ENCODE measurements at places on chromosomes 7 and 10.

DNA sequence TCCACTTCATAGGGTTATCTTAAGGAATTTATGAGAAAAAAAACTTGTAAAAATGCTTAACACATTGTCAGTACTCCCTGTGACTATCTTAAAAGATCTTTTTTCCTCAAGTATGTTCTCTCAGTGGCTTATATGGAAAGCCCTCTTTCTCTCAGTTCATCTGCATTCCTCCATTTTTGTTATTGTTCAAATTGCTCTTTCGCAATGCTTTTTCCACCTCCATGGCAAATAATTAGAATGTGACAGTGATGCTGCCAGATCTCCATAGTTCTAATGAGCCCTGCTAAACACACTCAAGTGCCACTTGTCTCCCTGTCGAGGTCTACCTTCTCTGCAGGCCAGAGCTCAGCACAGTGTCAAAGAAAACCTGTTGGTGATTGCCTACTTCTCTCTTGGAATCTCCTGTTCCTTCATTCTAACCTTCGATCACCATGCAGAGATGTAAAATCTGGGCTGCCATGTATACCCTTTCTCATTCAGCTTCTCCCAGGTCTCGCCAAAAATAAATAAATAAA lies 37.2 kb upstream of the ABCB5 start:
- DNase-seq = no peak

DNA sequence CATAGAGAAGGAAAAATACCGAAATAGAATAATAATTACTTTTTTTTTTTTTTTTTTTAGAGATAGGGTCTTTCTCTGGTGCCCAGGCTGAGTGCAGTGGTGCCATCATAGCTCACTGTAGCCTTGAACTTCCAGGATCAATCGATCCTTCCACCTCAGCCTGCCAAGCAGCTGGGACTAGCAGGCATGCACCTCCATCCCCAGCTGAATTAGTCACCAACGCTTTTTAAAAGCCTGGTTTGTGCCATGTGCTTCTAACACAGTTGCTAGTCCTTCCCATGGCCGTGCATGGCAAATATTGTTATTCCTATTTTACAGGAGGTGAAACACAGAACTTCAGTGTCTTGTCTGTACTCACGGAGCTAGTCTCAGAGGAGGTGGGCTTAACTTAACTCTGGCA lies 23.2 kb downstream of the LYZL2 start:
- DNase-seq = no peak

DNA sequence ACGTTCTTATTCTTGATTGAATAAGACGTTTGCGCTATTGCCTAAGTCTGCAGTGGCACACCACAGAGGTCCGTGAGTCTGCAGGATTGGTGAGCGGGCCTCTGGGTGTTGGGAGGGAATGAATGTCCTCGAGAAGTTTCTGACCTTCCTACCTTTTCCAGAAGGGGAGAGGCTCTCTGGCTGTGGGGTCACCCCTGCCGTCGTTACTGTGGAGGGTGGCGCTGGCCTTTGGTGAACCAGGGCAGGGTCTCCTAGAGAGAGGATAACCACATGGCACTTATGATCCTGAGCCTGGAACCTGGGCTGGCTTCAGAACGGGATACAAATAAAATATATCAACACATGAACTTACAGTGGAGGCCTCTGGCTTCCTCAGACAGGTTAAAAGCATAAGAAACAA lies 13.8 kb downstream of the IL15RA start:
- no peak for DNase-seq

GRCh38 chr7:83835424-83835823 lies 186.5 kb upstream of the SEMA3E start:
- DNase-seq = no peak

GRCh38 chr10:17730667-17731066 lies 21.3 kb upstream of the TMEM236 start:
- DNase-seq = no peak

- DNase-seq = no peak
Observed at GRCh38 chr7:1999278-1999984, 233.3 kb downstream of the MAD1L1 start.

DNA sequence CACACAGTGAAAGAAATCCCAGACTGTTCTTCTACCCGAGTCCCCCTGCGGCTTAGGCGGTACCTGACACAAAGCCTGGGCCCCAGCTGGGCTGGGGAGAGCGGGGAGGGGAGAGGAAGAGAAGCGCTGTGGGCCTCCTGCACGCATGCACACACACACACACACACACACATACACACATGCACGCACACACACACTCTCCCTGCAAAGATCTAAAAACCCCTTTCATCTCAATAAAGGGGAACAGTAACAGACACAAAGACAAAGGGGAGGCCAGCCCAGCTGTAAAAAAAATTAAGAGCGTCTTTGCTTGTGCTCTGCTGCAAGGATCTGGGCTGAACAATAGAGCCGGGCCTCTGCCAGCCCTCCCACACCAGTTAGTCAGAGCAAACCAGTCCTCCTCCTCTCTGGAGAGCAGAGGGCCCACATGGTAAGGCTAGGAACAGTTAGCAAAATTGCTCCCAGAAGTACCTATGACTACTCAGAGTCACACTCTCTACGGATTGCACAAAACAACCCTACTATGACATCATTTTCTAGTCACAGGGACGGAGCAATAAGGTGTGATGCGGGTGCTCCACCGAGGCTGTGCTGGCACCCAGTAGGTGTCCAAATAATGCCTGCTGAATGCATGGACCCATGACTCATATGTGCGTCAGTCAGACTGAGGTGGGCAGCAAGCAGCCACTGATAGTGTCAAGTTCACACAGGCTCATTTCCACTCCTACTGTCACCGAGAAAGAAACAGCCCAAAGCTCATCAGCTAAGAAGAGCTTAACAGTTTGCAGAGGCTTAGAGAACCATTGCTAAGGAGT lies 9.2 kb downstream of the ITPRIP start:
- peak; percentile 44 for DNase-seq

- DNase-seq = no peak
Observed at GRCh38 chr7:113856010-113856409, 62.8 kb downstream of the PPP1R3A start.

- no peak for DNase-seq
Observed at GRCh38 chr10:101761226-101761625, 14.7 kb downstream of the FGF8 start.

GRCh38 chr7:24980534-24981170 lies 674 bp upstream of the OSBPL3 start:
- DNase-seq = no peak

DNA sequence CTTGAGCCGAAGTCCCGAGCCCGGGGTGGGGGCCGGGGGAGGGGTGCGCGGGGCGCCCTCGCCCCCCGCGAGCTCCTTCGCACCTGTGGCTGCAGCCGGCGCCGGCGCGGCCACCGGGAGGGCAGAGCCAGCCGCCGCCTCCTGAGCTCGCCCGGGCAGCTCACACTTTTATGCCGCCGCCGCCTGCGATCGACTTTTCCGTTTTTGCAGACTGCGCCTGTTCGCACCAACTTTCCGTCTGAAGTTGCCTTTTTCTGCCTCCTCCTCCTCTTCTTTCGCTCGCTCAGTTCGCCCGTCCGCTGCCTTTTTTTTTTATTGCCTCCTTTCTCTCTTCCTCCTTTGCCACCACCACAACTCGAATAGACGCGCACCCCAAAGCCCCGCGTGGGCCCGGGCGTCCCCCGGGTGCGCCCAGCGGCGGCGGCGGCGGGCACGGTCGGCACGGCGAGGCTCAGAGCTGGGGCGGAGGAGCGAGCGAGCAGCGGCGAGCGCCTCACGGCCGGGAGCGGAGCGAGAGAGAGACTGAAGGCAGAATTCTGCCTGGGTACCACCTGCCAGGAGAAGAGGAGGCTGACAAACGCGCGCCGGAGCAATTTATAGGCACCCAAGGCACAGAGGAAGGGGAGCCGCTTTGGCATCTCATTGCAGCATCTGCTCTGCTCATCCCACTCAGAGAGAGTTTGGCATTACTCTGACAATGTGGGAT lies at the start of gene C1QL3:
C1QL3 (minus strand) TSS at position 569 of the 706 bp plus-strand sequence. CDS start 814 bp downstream, outside the sequence.
- no peak for DNase-seq

- no peak for DNase-seq
Observed at GRCh38 chr10:3225561-3225960, 53.0 kb upstream of the PITRM1 start.

DNA sequence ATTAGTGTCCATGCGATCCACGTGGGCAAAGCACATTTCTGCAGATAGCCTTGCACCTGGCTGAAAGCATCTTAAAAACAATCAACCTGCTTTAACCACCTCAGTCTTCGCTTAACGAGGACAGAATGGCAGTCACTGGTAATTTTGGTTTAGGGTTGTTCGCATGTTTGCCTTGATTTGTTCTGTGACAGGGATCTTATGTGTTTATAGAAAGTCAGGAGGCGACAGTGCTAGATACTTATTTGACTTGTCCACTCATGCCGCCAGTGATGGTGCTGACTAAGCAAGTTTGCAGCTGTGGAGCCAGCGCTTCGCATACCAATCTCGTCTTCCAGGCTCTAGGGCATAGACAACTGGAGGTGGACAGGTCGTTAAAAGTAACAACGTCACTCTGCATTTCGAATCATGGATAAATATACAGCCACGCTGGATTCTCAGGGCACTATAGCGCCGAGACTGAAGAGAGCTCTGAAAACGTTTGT lies 1.2 kb upstream of the TMEM243 start:
- DNase-seq = no peak

- no peak for DNase-seq
Observed at GRCh38 chr7:121620206-121620605, 224.1 kb upstream of the FAM3C start.

DNA sequence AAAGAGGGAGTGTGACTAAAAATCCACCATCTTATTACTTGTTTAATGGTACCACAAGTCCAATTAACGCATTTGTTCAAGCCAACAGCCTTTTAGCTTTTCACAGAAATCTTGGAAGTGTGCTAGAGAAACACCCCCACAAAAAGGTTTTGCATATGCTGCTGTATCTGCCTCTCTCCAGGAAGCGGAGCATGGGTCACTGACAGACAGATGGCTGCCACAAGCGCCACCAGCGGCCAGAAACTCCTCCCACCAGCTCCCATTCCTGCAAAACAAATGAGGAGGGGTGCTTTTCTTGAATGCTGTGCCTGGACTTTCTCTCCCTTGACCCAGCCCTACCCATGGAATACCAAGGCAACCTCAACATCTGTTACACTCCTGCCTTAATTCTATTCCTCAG lies 176.3 kb upstream of the LRGUK start:
- no peak for DNase-seq

DNA sequence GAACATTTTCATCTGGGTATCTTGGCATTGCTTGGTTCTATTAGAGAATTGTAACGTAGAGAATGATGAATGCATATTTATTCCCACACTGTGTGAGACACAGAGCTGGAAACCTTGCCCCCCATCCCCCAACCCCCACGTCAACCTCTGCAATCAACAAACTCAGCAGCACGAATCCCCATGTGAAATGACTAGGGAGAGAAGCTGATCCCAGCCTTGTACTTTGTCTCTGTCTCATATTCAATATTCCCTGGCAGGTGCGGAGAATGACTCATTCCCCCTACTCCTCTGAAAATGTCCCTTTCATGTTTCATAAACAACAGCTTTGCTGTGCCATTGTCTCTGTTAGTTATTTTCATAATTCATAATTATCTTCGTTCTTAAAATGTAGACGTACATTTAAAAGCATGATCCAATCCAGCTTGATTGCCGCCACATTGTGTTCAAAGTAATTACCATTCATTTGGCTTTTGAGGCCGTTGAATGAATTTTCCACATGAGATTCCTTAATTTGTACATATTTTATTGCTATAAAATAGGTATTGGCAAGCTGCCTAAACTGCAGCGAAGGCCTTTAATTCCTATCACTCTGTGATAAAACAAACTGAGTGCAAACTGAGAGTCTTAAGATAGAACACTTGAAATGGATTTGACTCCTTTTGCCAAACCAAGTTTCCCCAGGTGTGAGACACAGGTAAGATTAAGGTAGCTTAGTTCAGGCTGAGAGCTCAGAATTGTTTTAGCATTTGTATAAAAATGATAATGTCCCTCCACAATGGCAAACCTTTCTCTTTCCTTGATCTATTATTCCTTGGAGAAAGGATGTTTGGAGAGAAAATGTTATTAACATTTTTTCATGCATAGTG lies 920.2 kb downstream of the TYW1 start:
- no peak for DNase-seq

DNA sequence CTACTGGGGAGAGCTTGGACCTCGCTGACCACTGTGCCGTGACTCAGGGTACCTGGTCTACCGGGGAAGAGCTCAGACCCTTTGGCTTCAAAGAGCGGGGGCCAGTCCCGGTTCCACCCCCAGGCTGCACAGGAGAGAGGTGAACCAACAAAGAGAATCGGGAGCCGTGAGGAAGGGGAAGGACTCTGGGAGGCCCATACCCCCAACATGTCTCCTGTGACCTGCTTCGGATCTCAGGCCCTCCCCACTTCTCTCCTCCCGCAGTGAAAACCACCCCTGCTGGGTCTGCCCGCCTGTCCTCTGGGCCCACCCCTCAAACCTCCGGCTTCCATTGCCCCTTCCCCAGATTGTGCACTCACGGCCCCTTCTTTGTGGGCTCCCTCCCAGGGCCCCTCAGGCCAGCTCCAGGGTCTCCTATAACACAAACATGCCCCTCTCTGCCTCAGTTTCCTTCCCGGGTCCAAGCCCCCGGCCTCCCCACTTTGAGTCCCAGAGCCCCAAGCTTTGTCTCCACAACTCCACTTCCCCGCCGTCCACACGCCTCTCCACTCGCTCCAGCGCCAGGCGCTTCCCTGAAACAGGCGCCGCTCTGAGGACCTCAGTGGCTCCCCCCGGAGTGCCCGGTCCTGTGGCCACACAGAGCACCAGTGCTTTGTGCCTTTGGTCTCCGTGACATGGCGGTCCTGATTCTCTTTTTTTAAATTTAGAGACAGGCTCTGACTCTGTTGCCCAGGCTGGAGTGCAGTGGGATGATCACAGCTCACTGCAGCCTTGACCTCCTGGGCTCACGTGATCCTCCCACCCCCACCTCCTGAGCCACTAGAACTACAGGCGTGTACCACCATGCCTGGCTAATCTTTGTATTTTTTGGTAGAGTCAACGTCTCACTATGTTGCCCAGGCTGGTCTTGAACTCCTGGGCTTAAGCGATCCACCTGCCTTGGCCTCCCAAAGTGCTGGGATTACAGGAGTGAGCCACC lies 7.5 kb upstream of the INTS1 start:
- no peak for DNase-seq

- DNase-seq = no peak
Observed at GRCh38 chr10:61821153-61821552, 80.3 kb upstream of the ARID5B start.

GRCh38 chr7:112897839-112898431 lies 107.7 kb upstream of the TMEM168 start:
- DNase-seq = no peak

DNA sequence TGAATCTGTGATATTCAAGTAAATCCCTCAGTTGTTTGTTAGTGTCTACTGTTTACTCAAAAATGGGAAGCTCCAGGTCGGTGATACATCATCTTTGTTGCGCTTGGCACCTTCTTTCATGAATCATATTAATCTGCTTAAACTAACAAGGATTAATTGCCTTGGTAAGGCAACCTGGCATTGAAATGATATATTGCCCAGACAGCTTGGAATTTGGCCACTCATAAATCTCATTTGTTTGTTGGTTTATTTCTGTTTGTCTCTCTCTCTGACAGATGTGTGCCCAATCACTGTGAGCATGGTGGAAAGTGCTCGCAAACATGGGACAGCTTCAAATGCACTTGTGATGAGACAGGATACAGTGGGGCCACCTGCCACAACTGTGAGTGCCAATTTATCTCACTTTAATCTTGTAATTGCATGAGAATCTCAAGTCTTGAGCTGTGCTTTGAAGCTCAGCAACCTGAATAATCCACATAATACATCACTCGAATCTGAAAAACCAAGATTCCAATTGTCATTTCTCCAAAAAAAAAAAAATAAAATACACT lies 1104.8 kb upstream of the C7orf33 start:
- DNase-seq = no peak

Data from activated CD4-positive, CD25-positive, alpha-beta regulatory T cell treated with anti-CD3 and anti-CD28 coated beads, Interleukin-2, amount 50 U/mL, for 16 hours (primary cell).